ENCODE measurements at places on chromosomes 1 and 21.

GRCh38 chr1:30312226-30312625 lies 411.2 kb downstream of the MATN1 start:
- no peak for DNase-seq

DNA sequence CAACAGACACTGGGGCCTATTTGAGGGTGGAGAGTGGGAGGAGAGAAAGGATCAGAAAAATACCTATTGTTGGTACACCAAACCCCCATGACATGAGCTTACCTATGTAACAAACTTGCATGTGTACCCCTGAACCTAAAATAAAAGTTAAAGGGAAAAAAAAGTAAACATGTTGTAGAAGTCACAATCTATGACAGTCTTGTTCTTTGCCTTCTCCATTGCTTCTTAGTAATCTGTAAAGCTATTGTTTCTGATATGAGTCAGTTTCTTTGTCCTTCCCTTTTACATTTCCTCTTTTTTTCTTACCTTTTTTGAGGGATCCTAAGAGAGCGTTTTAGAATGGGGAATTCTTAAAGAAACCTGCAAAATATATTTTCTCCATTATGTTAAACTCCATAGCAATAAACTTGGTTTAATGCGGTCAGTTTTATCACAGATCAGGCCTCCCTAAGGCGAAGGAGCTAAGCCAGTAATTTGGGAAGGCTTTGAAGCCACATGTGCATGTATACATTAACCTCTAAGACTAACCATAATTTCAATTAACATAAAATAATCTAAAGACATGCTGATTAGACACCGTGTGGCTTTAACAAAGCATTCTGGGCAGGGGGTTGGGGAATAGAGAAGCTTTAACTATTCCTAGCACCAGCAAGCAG lies 77.8 kb upstream of the C1orf105 start:
- no peak for DNase-seq

DNA sequence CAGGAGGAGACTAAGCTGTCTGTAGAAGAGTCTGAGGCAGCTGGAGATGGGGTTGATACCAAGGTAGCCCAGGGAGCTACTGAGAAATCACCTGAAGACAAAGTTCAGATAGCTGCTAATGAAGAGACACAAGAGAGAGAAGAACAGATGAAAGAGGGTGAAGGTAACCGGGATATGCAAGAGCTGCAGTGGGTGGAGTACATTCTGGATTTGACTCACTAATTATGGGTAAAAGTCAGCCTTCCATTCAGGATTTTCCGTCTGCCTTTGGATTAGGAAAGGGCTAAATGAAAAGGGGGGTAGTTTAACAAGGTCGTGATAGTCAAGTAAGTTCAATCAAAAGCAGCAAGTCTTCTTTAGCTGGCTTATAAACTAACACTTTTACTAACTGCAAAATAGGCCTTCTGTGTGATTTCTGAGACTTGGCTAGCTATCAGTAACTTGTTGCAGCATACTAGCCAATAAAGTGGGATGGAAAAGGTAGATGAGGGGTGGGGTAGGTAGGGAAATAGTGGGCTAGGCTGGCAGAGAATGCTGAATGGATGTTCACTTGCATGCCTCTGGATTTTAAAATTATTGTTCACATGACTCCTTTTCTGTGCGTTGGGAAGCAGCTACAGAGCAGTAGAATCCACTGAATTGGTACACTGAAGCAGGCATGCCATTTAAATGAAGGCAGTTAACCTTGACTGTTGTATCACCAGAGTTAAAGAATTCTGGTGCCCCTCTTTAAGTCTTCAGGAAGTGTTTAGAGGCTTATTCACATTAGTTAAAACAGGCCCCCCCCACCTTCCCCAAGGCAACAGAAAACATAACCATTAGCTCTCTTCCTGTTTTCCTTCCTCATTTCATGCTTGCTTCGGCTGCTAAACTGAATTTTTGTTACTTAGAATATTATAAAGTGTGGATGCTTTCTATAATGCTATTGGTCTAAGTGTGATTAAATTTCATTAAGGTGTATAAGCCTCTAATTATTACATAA lies 15.4 kb downstream of the CCDC17 start:
- no peak for DNase-seq

DNA sequence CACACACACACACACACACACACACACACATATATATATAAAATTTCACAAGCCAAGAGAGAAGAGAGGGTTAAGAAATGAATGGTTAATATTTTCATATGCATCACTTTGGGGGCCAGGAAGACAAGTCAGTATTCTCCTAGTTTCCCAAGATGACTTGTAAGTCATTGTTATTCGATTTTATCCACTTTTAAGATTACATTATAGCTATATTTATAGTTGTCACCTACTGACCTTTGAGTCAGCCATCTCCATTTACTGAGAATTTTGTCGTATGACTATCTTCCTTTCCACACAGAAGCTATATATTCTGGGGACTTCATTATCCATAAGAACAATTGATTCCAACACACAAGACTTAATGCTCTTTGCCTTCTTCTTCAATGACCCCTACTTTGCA lies 8.9 kb downstream of the LYST start:
- DNase-seq: no peak

GRCh38 chr1:149879556-149879955 lies 19.8 kb upstream of the BOLA1 start:
- peak; percentile 56 for DNase-seq

DNA sequence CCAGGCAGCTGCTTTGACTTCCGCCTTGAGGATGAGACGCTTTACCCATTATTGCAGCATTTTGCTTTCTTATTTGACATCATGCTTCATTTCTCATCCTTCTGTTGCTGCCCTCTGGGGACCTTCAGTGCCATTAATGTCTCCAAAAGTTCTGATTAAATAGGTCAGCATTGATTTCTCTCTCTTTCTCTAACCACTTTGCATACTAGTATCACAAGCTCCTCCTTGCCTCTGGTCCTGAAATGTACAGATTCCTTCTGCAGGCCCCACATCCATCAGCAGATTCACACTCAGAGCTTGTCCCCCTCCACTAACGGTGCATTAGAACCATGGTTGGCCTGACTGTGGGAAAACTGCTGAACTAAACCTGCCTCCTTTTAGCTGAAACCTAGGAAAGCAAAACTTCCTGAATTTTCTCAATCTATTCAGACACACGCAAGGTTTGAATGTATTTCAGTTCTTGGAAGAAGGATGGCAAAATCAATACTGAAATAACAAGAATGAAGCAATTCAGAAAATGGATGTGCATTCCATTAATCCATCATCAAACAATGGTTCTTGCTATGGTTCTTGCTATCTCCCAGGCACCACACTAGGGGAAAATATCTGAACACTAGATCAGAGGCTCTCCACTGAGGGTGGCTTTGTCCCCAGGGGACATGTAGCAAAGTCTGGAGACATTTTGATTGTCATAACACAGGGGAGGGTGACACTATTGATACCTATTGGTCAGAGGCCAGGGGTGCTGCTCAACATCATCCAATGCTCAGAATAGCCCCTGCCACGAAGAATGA lies 154.5 kb downstream of the PCP4 start:
- no peak for DNase-seq

DNA sequence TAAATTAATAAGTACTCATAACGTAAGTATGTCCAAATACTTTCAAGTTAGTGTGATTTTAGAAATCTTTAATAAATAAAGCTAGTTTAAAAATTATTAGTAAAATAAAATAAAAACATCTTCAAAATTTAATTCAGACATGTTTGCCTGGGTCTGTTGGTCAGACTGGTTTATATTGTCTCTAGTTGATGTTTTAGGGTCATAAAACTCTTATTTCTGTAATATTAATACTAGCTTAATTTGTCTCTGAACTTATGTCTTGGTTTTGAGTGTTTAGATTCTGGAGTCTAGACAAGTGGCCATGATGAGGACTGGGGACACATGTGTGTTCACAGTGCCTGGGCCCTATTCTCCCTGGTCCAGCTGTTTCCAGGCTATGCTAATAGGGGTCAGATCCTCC lies 184.5 kb upstream of the TNR start:
- no peak for DNase-seq

- DNase-seq: no peak
Measured at GRCh38 chr21:44880405-44881197, 7.1 kb upstream of the PTTG1IP start.

DNA sequence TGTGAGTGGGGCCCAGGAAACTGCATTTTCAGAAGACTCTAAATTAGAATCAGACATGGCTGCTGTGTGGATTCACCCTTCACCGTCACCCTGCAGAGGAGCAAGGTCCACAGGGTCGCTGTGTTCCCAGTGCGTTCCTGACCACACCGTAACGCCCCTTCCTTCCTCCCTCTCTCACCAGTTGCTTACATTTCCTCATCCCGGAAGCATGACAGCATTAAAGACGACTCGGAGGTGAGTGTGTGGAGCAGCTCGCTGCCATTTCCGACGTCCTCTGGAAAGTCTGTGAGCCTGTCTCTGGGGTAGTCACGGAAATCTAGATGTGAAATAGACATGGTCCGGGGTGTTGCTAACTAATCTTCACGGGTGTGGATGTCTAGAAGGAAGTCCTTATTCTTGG lies 45.9 kb downstream of the FAAP20 start:
- peak; percentile 72 for DNase-seq

DNA sequence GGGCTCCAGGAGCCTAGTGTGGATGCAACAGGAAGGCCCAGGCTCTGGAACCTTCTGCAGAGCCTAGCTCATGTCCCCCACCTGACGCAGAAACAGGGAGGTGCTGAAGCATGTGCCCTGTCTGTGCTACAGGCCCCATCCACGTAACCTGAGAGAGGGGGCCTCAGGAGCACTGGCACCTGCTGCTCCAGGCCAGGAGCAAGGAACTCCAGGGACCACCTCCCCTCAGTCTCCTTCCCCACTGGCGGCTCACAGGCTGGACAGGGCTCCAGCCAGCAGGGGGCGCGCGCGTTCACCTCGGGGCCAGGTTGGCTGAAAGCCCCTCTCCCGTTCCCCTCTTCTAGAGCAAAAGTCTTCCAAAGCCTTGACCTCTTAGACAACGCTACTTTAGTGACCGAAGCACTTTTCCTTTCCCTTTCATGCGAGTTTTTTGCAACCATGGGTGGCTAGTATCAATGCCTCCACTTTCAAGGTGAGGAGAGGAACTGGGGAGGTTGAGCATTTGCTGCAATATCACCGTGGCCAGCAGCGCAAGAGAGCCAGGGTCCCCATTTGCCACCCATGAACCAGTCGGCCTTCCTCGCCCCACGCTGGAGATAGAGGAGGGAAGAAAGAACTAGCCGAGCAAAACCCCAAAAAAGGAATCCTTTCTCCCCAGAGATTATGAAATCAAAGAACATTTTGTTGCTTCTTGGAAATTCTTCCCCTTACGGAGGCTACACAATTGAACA lies 52.4 kb upstream of the GPR157 start:
- DNase-seq: peak; percentile 80

- no peak for DNase-seq
Measured at GRCh38 chr21:38039369-38039768, 123.1 kb upstream of the KCNJ6 start.

DNA sequence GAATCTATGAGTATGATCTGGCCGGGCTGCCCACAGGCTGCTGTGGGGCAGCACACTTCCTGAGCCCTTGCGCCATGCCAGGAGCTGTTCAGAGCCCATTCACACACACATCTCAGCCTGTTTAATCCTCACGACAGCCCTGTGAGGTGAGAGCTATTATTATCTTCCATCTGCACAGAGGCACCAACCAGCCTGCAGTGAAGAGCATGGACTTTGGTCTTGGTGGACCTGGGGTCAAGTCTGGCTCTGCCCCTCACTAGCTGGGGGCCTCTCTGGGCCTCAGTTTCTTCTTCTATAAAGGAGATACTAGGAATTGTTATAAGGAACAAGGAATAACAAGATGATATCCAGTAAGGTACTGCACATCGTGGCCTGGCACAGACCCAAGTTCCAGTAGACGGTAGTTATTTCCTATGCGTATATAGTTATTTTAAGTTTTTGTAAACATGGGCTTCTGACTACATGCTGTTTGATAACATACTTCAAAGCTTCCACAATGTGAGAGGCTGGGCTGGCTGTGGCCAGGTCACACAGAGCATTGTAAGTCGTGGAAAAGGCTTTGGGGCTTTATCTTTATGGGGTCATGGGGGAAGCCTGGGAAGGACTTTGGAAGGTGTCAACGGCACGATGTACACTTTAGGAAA lies 3.4 kb upstream of the PADI2 start:
- no peak for DNase-seq

DNA sequence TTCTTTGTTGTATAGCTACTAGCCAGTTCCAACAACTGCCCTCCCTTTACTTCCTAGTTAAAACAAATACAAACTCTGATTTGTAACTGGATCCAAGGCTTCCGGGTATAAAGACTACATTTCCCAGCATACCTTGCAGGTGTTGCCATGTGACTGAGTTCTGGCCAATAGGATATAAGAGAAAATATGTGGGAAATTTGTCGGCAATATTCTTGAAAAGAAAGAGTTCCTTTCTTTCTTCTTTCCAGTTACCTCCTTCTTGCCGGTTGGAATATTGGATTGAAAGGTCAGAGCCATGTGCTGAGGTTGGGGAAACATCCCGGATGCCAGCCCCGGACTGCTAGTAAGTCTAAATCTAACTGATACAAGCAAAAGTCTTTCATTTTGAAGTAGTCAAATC lies 23.0 kb upstream of the ZBTB40 start:
- peak; percentile 51 for DNase-seq

DNA sequence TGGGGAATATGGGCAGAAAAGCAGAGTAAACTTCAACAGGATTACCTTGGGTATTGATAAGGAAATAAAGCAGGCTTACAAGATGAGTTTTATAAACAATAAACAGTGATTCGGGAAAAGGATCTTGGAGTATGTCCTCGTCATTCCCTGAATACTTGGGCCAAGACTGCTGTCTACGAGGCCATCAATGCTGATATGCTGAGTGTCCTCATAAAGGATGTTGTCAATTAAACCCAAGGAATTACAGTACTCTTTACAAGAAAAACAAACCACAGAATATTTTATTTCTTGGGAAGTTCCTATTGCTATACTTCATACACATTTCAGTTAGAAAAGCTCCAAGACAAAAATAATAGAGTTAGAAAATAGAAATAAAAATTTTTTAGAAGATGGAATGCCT lies 34.9 kb downstream of the ATP1B1 start:
- DNase-seq: no peak

GRCh38 chr1:210222340-210223006 lies 10.1 kb upstream of the SERTAD4 start:
- no peak for DNase-seq

GRCh38 chr1:149962039-149962647 lies 25.5 kb upstream of the MTMR11 start:
- DNase-seq: peak; percentile 51

DNA sequence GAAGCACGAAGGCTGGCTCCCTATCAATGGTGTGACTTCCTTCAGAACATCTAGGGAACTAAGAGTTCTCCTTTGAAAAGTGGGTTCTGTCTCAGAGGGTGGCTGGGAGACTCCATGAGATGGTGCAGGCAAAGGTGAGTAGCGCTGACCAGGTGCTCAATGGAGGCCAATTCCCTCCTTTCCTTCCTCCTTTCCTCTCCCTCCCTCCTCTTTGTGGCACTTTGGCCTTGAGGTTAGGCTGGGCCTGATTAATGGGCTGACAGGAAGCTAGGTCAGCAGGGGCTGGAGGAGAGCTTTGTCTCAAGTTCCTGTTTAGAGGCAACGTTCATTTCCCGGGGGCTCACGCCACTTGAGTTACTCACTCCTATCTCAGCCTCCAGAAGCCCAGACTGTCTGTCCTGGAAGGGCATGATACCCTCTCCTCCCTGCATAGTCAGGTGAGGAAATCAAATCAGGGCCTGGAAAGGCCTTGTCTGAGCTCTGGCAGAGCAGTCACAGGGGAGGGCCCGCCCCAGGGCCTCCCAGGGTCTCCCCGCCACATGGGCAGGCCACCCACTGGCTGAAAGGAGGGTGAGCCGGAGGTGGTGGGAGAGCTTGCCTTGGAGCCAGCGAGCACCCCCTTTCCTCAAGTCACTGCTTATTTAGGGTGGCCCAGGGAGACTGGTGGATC lies 58.4 kb upstream of the SSBP3 start:
- DNase-seq: no peak

All from CD4-positive, alpha-beta T cell treated with Interleukin-17A for 4 hours (primary cell).